ENCODE measurements at places on chromosomes 4 and X. TPM values are rescaled to one million over a fixed set of nuclear protein-coding genes. Genes with fewer than 3 reads are reported as not detected.

The SOX3 gene
- polyA plus RNA-seq, result not detected

The MOSPD2 gene
- polyA plus RNA-seq, result 18.6 TPM

The SPANXN2 gene
- not detected for polyA plus RNA-seq

The MAGEA2B gene
- polyA plus RNA-seq, result not detected

The FGF5 gene
- polyA plus RNA-seq, result 0.17 TPM

GRCh38 chr4:150082241-150082640, 4.0 kb downstream of the DCLK2 start:
- no peak for DNase-seq

GRCh38 chrX:110951472-110952269, 144.3 kb upstream of the PAK3 start:
- DNase-seq, result no peak

GRCh38 chr4:74930162-74930561, 2.8 kb upstream of the PARM1 start:
- DNase-seq, result no peak

- no peak for DNase-seq
Observed at GRCh38 chr4:128477540-128477939, 189.9 kb upstream of the PGRMC2 start.

DNA sequence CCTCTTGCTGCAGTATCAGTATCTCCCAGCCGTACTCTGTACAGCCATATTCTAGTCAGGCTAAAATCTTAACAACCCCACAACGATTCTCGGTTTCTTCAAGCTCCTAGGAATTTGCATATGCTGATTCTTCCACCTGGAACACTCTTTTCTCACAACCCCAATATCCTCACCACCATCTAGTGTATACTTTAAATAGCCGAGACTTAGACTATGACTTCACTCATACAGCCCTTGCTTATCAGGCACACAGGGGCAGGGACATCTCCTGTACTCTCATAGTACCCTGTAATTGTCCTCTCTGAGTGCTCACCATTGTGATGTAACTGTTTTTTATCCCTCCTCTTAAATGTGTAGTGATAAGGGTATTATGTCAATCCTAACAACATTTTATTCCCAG, 2126.4 kb upstream of the TENM3 start:
- no peak for DNase-seq

GRCh38 chr4:71355045-71355444, 16.2 kb downstream of the SLC4A4 start:
- DNase-seq, result no peak

DNA sequence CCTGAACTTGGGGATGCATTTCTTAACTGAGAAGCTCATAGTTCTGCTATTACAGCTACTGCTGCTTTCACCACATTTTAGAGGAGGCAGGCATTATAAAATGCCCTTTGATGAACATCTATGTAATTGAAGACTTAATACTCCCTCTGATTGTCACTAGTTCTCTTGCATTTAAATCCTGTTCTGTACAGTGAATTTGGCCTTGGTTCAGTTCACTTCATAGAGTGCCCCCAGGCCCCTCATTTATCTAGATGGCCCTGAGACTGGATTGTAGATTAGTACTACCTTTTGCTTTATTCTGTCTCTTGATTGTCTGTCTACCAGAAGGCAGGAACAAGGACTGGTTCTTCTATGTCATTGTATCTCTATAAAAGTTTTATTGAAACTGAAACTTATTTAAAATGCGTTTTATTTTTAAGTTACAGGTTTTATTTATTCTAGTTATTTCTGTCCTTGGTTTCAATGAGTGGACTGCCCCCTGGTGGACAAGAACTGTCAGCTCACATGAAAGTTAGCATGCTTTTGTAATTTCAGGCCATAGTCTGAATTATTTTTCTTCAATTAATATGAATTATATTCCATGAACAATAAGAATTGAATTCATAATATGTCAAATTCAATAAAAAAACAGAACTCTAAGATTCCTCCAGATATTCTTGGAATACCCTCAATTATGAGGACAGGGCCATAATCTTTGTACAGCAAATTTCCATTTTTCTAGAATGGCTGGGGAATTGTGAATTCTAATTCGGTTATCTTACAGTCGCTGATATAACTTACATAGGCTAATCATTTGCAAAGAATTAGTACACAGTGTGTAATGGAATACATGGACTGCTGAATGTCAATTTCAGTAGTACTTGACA, 47.2 kb upstream of the TMEM33 start:
- no peak for DNase-seq

- DNase-seq, result no peak
Observed at GRCh38 chrX:65644621-65645289, 22.7 kb upstream of the MSN start.

Measured in left renal pelvis (tissue), 4 donors.